AG10803 (cell line): ENCODE measurements at places on chromosomes 7 and 10.
A peak's percentile ranks its signal among the peaks of the same experiment; 100 is the strongest.

GRCh38 chr10:87058171-87058570 is 36.5 kb downstream of the GLUD1 start:
- DNase-seq: no peak

DNA sequence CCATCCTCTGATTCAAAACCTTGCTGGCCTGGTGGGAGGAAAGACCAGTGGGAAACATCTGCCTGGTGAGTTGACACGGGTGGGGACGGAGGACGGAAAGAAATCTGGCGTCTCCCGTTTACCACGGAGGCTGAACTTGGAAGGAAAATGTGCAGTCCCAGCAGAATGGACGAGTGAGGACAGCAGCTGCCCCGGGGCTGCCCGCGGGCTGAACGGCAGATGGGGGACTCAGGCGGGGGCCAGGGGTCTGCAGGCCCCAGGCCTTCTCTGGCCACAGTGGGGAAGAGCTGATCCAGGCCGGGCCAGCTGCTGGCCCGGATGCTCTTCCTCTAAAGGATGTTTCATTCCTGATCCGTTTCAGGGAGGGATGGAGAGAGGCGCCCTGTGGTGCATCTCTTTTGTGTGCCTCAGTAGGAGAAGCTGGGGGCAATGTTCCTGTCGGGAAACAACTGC is 147.5 kb upstream of the CHST15 start:
- DNase-seq: no peak

GRCh38 chr7:66549466-66549865 is 79.2 kb upstream of the KCTD7 start:
- no peak for DNase-seq

- DNase-seq: peak; percentile 37
These were observed 33.6 kb downstream of the PDE1C start for GRCh38 chr7:32036557-32036956.

- DNase-seq: peak; percentile 82
These were observed 12.2 kb downstream of the CPA2 start for GRCh38 chr7:130278860-130279259.

DNA sequence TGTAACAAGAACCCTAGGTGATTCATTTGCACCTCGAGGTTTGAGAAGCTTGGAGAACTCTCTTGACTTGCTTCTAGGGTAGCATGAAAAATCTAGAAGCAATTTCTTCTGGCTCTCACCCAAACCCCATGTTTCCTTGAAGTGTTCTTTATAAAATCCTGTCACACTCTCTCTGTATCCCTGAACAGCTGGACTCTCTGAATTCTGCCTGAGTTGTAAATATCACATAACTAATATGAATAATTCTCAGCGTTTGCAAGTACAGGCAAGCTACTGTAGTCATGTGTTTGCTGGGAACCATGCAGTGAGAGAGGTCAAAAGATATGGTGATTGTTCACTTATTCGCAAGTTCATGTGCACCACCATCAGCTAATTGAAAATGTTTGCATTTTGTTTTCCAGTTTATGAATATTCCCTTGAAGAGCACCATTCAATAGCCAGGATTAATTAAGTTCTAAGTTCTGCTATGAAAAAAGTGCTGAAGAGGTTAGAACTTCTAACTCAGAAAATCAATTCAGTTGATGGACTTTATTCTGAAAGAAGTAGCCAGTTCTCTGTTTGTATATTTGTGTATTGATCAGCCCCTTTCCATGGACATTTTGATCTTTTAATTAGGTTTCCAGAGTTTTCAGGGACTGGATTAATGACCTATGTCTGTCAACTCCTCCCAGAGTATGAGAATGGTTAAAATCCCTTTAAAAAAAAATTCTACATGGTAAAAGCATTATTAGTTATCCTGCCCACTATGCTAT is 243.0 kb downstream of the PLXDC2 start:
- no peak for DNase-seq

DNA sequence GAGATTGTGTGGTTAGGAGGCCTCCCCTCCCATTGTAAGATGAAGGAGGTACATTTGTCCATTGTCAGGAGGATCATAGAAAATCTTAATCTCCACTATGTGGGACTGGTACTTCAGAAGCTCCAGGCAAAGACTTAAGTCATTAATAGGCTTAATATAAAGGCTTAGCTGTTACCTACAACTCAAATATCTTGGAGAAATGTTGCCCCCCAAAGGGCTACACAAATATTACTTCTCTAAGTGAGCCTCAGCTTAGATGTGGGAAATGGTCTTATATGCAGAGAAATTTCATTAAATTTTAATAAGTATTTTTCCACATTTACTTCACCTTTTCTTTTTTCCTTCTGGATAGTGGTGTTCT is 27.2 kb downstream of the TAS2R41 start:
- no peak for DNase-seq

DNA sequence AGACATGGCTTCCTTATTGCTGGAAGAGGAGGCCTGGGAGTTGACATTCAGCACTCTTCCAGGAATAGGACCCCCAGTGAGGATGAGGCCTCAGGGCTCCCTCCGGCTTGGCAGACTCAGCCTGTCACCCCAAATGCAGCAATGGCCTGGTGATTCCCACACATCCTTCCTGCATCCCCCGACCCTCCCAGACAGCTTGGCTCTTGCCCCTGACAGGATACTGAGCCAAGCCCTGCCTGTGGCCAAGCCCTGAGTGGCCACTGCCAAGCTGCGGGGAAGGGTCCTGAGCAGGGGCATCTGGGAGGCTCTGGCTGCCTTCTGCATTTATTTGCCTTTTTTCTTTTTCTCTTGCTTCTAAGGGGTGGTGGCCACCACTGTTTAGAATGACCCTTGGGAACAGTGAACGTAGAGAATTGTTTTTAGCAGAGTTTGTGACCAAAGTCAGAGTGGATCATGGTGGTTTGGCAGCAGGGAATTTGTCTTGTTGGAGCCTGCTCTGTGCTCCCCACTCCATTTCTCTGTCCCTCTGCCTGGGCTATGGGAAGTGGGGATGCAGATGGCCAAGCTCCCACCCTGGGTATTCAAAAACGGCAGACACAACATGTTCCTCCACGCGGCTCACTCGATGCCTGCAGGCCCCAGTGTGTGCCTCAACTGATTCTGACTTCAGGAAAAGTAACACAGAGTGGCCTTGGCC is 4.3 kb downstream of the PGAM2 start:
- no peak for DNase-seq

GRCh38 chr10:62492012-62492869 is 118.1 kb downstream of the ZNF365 start:
- peak; percentile 93 for DNase-seq
